ENCODE measurements at places on chromosomes 6 and 20. TPM values are rescaled to one million over a fixed set of nuclear protein-coding genes. Genes with fewer than 3 reads are reported as not detected.

The AIG1 gene
- total RNA-seq = 21.4 TPM

The CDC5L gene
- 39.0 TPM for total RNA-seq

The IMPG1 gene
- not detected for total RNA-seq

DNA sequence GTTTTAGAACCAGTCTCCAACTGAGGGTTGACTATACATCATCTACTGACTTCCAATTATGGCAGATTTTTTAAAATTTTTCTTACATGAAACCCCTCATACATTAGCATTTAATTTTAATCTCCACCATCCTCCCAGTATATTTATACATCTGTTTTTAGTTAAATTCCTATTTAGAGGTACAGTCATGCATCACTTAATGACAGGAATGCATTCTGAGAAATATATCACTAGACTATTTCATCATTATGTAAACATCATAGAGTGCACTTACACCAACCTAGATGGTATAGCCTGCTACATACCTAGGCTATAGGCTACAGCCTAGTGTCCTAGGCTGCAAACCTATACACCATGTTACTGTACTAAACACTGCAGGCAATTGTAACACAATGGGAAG is 316.7 kb upstream of the MARCKS start:
- no peak for DNase-seq

DNA sequence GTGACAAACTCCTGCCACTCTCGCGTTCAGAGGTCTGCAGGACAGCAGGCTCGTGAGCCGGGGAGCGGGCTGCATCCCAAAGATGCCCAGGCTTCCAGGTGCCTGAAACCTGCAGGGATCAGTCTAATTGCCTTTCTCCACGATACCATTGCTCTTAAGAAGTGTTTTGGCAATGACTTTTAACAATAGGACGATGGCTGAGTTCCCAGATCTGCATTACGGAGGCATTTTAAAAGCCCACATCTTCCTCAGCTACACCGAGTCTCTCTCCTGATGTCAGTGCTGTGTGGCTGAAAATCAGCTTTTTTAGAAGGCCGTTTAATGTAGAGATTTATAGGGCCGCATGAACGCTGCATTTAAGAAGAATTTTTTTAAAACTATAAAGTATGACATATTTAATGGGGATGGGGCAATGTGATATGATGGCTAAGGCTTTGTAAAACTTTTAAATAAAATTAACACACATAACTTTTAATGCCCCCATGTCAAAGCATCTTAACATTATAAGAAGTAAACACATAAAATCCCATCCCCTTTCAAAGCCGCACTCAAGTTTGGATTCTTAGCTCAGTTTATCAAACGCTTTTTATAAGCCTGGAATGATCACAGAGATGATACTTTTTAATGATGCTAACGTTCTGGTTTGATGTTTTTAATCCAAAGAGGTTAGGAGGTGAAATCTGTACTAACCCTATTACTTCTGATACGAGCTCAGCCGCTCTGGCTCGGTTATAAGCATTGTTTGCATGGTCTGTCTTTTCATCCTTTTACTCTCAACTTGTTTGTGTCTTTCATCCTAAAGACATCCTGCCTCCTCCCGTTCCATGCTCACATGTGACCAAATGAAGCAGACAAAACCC is 386.0 kb downstream of the SMOC2 start:
- DNase-seq = no peak

GRCh38 chr20:57457243-57458095 is 66.3 kb downstream of the RBM38 start:
- DNase-seq = no peak

DNA sequence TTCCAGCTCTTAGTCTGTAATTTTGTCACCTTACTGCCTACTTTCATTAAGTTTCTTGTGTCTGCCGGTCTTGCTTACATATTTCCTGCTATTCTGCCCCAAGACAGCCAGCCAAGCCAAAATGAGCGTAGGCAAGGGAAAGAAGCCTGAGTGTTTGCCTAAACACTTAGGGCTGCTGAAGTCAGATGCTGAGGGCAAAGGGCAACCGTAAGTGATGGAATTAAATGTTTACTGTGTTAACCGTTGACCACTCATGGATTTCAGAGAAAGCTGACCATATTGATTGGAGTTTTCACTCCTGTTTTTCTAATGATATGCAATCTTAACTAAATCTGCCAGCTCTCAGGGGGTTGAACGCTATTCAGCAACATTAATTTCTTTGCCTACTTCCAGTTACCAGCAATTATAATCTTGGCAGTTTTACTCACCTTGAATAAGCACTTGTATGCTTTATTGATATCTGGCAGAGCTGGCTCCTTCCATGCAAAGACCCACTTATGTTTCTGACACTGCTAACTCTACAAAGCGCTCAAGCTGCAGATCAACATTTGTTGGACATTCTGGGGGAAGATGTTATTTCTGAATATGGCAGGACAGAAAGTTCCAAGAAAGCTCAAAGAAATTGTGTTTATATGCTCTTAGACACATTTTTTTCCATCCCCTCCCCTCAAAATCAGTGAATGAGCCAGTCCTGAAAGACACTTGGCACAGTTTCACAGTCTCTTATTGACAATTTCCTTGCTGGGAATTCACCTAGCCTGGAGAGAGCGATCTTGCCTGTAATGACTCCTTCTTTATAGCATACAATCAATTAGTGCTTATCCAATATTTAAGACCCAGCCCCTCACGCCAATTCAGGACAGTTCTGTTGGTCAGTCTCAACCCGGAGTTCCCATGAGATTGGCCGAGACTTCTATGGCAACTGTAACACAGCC is 183.8 kb downstream of the PLCB1 start:
- no peak for DNase-seq

- DNase-seq = no peak
Measured at GRCh38 chr6:22471132-22471690, 98.2 kb upstream of the HDGFL1 start.

GRCh38 chr6:106119546-106119945 is 33.4 kb downstream of the PRDM1 start:
- DNase-seq = no peak

All from neural crest cell (in vitro differentiated cells).